ENCODE measurements at places on chromosomes 1 and 21.
A peak's percentile ranks its signal among the peaks of the same experiment; 100 is the strongest.

GRCh38 chr1:25648681-25649440 lies 32.3 kb downstream of the MAN1C1 start:
- DNase-seq: no peak

GRCh38 chr1:61282387-61282786 lies 200.0 kb downstream of the NFIA start:
- DNase-seq: no peak

GRCh38 chr1:44549510-44549909 lies 124.8 kb downstream of the TMEM53 start:
- DNase-seq: no peak

GRCh38 chr1:107135463-107135862 lies 5.4 kb upstream of the NTNG1 start:
- peak; percentile 41 for DNase-seq

DNA sequence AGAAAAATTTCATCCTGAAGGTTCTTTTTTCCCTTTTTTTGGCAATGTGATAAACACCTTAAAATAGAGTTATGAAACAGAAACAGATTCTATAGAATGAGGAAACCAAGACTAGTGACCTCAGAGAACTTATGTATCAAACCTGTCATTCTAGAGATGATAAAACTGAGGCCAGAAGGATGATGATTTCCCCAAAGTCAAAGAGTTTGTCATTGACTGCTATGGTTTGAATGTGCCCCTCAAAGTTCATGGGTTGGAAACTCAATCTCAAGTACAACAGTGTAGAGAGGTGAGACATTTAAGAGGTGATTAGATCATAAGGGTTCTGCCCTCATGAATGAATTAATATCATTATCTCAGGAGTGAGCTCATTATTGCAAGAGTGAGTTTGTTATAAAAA lies 13.7 kb upstream of the BEND5 start:
- DNase-seq: peak; percentile 30

DNA sequence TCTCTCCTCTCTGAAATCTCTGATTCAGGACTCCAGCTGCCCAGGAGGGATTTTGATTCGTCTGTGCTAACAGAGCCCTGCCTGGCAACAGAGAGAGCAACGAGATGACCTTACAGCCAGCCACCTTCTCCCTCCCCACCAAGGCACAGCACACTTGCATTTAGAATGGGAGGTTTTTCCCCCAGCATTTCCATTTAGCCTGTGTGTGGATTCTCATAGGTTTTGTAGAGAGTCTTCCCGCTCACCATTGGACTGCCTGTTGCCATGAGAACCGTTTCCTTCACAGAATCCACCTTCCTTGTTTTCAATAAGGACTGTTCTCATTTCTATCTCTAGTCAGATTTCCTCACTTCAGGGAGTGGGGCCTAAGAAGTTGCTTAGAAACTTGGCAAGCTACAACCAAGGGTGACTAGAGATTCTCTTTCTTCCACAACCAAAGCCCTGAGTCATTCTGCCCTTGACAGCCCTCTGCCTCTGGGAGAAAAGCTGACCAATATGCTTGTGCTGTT lies 5.8 kb upstream of the IKBKE start:
- DNase-seq: no peak

DNA sequence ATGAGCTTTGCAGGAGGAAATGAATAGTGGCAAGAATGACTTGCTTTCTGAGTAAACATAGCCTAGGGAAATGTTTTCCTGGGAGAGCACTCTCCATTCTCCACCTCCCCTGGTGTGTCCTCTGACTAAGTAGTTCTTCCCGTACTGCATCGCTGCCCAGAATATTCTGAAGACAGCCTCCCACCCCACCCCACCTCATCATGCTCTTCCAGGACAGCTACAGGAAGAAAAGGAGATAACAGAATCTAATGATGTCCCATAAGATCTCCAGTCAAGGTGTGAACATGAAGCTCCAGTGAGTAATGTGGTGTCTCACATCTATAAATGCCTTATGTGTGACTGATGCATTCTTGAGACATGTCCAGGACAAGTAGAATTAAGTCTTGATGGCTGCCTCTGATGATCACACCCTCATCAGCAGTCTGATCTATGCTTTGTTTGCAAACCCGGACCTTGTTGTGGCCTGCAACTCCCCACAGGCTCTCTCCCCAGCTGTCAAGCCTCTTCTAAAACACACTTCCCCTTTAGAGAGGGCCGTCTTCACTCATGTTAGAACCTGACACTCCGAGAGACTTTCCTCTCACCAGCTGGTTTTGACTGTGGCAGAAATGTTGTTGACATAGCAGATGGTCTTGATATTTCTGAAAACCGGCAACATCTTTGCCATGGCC lies 183.0 kb downstream of the CYYR1 start:
- DNase-seq: no peak

GRCh38 chr1:151156515-151156819 lies at the start of gene TNFAIP8L2:
TSS of gene TNFAIP8L2 (plus strand) at chr1:151156649. CDS start at chr1:151158698, 2,049 bp downstream.
- peak; percentile 77 for DNase-seq

GRCh38 chr1:19032701-19033514 lies 76.4 kb upstream of the IFFO2 start:
- DNase-seq: no peak

DNA sequence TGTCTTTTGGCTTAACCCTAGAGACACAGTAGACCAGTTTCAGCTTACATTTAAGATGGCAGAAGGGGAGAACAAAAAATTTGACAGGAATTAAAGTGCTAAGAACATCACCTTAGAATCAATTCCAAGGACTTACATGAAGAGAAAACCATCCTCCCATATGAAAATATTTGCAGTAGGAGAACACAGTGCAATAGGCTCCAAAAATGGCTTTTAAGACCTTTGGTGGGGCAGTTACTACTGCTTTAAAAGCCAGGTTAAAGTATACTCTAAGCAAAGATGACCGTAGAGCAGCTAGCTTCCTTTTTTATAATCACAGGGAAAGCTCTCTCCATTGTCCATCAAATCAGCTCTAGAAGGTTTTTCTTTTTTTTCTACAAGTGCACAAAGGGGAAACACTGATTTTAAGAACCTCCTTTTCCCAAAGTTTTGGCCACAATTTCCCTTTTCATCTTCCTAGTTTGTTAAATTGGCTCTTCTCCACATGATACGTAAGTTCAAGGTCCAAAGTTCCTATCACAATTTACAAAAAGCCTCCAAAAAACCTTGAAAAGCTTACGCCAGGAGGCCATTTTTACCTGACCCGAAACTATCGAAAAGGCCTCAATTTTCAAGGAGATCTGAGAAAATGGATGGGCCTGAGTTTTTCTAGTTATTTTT lies 3.3 kb downstream of the TXNIP start:
- DNase-seq: no peak

- no peak for DNase-seq
Observed at GRCh38 chr1:185860859-185861258, 126.7 kb downstream of the HMCN1 start.

GRCh38 chr1:36465731-36466369 lies 1.7 kb upstream of the MRPS15 start:
- no peak for DNase-seq

DNA sequence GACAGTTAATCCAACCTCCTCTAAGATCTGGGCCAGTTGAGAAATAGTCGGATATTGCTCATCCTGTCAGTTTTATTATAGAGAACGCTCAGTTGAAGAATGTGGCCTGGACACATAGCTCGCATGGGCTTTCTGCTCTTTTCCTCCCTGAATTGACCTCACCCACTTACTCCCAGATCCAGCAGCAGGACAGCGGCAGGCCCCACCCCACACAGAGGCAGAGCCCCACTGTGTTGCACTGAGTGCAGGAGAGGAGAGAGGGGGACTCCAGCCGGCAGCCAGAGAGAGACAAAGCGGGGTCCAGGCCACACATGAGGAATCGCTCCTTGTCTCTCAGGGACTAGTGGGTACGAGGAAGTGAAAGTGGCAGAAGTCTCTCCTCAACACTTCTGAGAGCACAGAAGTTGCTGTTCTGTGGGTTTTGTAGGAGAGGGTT lies 78.6 kb downstream of the LAMC1 start:
- peak; percentile 57 for DNase-seq

DNA sequence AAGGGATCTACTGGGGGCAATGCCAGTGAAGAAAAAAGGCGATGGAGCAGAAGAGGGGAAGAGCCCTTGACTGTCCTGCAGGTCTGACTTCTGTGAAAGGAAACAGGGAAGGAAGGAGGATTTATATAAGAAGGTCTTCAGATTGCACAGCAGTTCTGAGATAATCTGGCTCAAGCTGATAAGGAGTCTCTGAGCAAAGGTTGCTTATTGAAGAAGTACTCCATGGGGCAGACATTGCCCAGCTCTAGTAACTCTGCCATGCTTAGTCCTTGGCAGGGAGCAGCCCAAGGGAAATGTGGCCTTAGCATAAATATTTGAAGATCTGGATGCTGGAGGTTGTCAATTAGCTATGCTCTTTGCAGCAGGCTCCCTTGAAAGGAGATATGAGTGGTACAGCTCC lies 15.9 kb upstream of the TTF2 start:
- DNase-seq: no peak

DNA sequence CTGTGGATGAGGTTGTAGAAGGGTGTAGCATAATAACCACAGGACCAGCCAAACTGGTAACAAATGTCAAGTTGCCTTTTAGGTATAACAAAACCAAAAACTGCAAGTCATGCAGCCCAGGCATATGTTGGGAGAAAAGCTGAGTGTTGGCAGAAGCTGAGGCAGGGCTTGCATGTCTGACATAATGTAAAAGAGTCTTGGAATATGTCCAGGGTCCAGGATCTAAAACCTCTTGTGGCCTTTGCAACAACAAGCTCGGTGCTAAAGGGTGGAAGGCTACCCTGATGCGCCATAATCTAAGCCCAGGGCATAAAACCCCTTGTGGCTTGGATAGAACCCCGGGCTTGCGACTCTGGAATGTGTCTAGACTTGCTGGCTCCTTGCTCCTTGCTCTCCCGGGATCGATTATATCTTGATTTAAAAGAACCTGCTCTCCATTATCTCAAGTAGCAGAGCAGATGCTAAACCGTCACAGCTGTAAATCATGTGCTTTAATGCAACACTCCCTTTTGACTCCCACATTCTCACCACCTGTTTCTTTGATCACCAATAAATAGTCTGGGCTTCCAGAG lies 26.5 kb upstream of the SLC35A3 start:
- DNase-seq: no peak

DNA sequence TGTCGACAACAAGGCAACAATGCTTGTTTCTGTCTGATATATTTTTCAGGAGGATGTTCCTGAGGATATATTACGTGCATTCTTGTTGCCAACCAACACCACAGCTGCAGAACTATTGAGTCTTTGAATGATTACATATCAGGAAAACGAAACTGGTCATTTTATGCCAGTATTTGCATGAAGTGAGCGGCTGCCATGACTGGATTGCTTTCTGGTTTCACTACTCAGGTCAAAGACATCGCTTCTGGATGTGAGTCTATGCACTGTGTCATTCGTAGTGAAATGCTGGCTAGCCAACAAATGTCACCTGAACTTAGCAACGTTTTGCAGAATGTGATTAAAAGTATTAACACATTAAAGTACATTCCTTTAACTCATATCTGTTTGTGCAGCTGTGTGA lies 35.8 kb upstream of the OLFM3 start:
- no peak for DNase-seq

DNA sequence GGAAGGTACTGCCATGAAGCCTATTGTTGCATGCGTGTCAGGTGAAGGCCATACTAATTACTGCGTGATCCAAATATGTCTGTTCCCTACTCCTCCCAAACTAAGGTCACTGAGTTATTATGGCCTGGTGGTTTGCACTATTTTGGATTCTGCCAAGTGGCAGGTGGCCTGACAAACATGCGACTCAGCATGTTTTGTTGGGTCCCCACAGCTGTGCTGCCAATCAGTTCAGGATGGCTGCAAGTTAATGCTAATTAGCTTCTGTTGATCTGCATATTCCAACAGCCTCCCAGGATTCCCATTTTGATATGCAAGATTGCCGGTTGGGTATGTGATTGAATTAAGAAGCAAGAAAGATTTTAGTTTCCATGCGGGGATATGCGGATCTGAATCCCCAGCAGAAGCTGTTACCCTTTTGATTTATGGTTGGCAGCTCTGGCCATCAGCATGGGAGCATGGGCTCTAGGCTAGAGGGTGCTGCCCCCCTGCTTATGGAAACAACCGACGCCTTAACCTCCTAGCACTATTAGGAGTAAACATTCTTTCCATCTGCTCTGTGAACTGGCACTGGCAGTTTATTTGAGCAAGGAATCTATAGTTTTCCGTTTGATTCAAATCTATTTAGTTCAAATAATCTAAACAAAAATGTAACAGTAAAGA lies 429.8 kb upstream of the C1orf87 start:
- DNase-seq: no peak

DNA sequence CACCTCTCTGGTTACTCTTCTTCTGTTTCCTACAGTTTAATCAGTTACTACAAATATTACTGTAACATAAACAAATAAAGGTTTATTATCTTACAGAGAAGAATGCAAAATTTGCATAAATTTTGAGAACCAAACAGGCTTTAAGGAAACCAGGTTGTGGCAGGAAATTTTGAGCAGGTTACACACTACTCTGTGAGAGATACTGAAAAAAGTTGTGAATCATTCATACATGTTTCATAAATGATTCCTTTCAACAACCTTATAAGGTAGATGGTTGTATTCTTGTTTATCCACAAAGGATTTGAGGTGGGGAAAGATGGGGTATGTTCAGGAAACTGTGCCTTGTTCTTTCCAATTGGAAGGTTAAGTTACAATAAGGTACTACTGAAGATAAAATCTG lies 58.6 kb downstream of the MAST2 start:
- DNase-seq: no peak

DNA sequence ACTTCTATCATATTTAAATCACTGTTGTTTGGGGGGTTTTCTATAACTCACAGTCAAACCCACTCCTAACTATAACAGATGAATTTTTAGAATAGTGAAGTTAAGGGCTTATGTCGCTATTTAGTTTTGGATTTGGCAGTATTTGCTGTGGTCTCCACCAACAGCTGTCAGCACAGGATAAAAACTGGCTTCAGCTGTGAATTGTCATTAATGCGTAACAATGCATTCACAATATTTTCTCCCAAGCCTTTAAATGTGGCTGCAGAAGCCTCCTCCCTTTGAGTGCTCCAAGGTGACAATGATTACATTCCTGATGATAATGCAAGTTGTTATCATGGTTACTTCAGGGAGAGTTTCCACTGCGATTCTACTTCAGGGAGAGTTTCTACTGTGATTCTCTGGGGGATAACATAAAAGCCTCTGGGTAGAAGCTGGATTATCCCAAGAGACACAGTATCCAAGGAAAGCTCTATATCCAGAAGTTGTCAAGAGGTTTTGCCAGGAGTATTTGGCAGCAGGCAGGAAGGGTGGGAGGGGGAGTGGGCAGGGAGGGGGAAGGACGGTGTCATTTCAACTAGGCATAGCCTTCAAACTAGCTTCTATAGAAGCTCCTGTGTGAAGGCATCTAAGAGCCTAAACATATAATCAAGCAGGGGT lies 14.9 kb upstream of the SMIM12 start:
- DNase-seq: no peak
